ENCODE measurements at places on chromosomes 5 and 9. TPM values are rescaled to one million over a fixed set of nuclear protein-coding genes. Genes with fewer than 3 reads are reported as not detected.

GRCh38 chr5:32280656-32281081 is 32.1 kb downstream of the MTMR12 start:
- peaks cover 15% of the 10 kb centered on the region for H3K36me3 ChIP-seq
- peak overlapping the region; percentile 80 for H3K27ac ChIP-seq
- DNase-seq = peak; percentile 57

The KIF24 gene
- 4.5 TPM for total RNA-seq

DNA sequence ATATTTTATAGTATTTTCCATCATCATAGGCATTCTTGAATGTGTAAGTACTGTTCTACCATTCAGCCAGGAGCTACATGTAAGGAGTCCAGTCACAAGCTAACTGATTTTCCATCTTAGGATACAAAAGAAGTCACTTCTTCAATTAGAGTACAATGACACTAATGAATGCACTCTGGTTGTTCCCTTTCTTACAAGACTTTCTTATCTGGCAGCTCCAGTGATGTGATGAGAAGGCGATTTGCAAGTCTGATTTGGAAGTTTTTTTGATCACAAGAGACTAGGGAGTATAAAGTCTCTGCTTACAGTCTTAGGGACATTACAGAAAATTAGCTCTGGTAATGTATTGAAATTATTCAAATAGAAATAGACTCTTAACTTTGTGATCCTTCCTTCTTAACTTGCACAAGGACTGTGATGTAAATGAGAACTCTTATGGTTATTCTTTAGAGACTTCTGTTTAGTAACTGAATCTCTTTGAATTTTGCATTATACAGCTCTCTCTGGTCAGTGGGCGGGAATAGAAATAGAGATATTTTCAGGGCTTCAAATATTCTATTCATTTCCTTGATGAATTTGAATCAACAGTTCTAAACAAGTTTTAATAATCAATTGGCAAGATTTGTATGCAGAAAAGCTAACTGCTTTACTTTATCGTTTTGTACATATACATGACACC is 130.4 kb upstream of the CDH6 start:
- H3K4me1 ChIP-seq = no peaks in the 10 kb centered on the region
- H3K27ac ChIP-seq = no peak overlapping the region
- DNase-seq = no peak
- H3K36me3 ChIP-seq = no peaks in the 10 kb centered on the region
- H3K4me3 ChIP-seq = no peak overlapping the region
- no peaks in the 10 kb centered on the region for H3K27me3 ChIP-seq

DNA sequence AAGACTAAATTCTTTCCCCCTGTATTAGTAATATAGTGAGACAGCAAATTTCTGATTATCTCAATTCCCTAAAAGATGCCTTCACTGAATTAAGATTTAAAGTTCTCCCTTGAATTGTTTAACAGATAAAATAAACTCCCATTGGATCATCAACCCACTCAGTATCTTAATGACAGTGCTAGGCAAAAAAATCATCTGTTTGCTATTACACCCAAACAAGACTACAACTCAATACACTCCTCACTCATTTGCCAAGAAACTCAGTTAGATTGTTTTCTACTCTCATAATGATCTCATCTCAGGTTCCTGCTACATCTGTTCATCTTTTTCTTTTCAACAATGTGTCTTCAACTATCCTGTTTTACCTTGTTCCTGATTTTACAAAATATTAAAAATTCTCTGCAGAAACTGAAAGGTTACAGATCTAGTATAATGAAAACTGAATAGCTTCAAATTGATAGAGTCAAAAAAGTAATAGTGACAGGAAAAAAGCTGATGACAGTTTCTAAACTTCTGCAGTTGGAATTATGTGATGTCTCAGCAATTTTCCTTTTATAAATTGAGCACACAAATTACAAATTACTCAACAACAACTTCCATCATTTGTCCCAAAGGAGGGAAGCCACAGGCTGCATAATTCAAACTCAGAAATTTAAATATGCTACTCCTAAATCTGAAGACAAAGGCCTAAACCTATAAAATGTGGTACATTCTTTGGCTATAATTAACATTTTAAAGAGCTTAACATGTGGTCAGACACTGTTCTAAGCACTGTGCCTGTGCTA is 39.4 kb downstream of the HOMER1 start:
- peaks cover 3% of the 10 kb centered on the region for H3K4me1 ChIP-seq
- H3K27me3 ChIP-seq = no peaks in the 10 kb centered on the region
- H3K36me3 ChIP-seq = no peaks in the 10 kb centered on the region
- DNase-seq = no peak

GRCh38 chr9:84587153-84587552 is 82.4 kb upstream of the NTRK2 start:
- H3K27me3 ChIP-seq = no peaks in the 10 kb centered on the region
- no peak overlapping the region for H3K27ac ChIP-seq
- H3K36me3 ChIP-seq = no peaks in the 10 kb centered on the region
- no peak for DNase-seq
- no peak overlapping the region for H3K4me3 ChIP-seq

GRCh38 chr5:10140195-10140973 is 109.3 kb downstream of the ATPSCKMT start:
- DNase-seq = no peak
- H3K36me3 ChIP-seq = no peaks in the 10 kb centered on the region
- no peaks in the 10 kb centered on the region for H3K27me3 ChIP-seq
- no peak overlapping the region for H3K4me3 ChIP-seq
- H3K4me1 ChIP-seq = no peaks in the 10 kb centered on the region

DNA sequence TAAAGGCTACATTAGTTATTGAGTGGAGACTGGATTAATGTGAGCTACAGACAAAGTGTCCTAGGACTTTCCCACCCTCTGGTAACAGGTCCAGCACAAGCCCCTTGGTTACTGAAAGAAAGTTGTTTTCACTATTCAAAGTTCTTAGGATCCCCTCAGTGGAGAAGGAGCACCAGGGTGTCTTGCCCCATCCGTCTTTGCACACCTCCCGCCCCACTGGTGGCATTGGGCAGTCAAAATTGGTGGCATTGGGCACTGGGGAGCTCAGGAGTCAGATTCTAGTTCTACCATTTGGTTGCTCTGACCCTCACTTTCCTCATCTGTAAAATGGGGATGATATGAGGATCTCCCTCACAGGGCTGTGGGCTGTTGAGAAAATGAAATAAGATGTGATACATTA is 2.4 kb upstream of the ANGPTL2 start:
- H3K36me3 ChIP-seq = no peaks in the 10 kb centered on the region
- no peak overlapping the region for H3K4me3 ChIP-seq
- DNase-seq = no peak
- H3K27me3 ChIP-seq = peaks cover 23% of the 10 kb centered on the region

The ANXA1 gene
- 17.9 TPM for total RNA-seq

- H3K27ac ChIP-seq = no peak overlapping the region
- H3K4me1 ChIP-seq = no peaks in the 10 kb centered on the region
- H3K4me3 ChIP-seq = no peak overlapping the region
- peaks cover 3% of the 10 kb centered on the region for H3K27me3 ChIP-seq
- no peak for DNase-seq
Measured at GRCh38 chr5:6904860-6905259, 191.6 kb downstream of the TENT4A start.

- no peak overlapping the region for H3K27ac ChIP-seq
- peaks cover 55% of the 10 kb centered on the region for H3K27me3 ChIP-seq
- no peaks in the 10 kb centered on the region for H3K4me1 ChIP-seq
- H3K36me3 ChIP-seq = no peaks in the 10 kb centered on the region
- no peak for DNase-seq
Measured at GRCh38 chr5:155728146-155728856, 598.7 kb upstream of the SGCD start.

DNA sequence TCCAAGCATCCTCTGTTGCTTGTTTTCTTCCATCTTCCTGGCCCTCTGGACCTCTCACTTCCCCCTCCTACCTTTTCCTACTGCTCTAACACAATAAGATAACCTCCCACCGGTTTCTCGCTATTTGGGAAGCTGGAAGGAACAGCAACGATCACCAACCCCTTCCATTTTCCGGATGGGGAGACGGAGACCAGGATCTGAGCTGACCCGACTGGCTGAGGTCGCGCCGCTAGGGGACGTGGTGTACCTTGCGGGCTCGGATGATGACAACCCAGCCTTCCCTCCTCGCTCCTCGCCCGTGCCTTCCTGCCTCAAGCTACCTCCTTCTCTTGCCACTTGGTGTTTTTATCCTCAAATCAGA is 1.9 kb downstream of the LPAR1 start:
- no peak for DNase-seq
- no peaks in the 10 kb centered on the region for H3K36me3 ChIP-seq
- no peak overlapping the region for H3K4me3 ChIP-seq
- peaks cover 40% of the 10 kb centered on the region for H3K27me3 ChIP-seq
- no peak overlapping the region for H3K27ac ChIP-seq

The PCDHA8 gene
- not detected for total RNA-seq

DNA sequence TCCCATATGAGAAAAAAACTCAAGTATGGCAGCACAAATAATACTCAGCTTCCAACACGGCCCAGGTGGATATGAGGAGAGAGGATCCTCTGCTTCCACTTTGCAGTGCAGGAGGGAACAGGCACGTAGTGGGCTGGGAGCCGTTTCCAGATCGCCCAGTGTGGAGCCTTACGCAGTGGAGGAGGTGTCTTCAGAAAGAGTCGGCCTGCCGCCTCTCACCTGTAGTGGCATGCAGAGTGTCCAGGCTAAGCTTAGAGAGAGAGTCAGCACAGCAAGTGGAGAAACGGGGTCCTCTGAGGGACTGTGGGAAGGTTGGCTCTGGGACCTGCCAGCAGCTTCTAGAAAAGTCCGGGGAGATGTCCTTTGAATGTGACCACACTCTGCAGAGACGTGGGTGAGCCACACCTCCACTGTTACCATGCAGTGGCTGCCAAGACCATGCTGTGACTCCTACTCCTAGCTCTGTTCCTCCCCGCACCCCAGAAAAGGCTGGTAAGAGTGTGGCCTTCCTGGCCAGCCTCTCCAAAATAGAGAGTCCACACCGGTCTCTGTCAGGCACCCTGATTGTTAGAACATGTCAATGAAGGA is 3.5 kb upstream of the SEMA4D start:
- H3K27ac ChIP-seq = peak overlapping the region; percentile 72
- no peak overlapping the region for H3K4me3 ChIP-seq
- peaks cover 59% of the 10 kb centered on the region for H3K4me1 ChIP-seq
- H3K36me3 ChIP-seq = peaks cover 7% of the 10 kb centered on the region

The ABO gene
- not detected for total RNA-seq

The PCDHA1 gene
- total RNA-seq = not detected

DNA sequence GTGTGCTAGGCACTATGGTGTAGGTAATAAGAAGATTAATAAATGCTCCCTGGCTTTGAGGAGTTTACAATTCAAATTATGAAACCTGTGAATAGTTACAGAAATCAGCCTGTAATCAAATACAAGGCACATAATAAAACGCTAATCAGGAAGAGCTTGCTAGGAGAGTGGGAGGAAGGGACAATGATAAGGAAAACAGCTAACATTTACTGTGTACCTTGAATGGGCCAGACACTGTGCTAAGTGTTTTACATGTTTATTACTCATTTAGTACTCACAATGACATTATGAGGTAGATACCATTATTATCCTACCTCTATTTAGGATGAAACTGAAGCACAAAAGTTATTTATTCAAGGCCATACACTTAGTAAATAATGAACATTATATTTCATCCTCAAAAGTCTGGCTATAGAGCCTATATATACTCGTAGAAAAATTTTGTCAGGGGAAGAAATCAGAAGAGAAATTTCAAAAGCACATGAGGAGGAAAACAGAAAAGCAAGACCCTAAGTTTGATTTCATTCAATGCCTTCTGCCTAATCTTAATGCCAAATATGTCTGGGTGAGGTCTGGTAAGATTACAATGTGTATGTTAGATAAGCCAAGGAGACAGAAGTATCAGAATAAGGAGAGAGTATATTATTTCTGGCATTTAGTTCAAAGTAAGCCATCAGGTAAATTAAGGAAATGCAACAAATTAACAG is 35.9 kb downstream of the AFF4 start:
- DNase-seq = no peak
- H3K36me3 ChIP-seq = peaks cover 33% of the 10 kb centered on the region
- H3K27ac ChIP-seq = no peak overlapping the region
- no peaks in the 10 kb centered on the region for H3K27me3 ChIP-seq
- H3K4me3 ChIP-seq = no peak overlapping the region

GRCh38 chr5:140367256-140368013 is 7.4 kb downstream of the SLC4A9 start:
- no peaks in the 10 kb centered on the region for H3K27me3 ChIP-seq
- H3K4me3 ChIP-seq = no peak overlapping the region
- no peaks in the 10 kb centered on the region for H3K36me3 ChIP-seq

GRCh38 chr9:33161589-33162132 is 5.5 kb downstream of the B4GALT1 start:
- H3K4me1 ChIP-seq = peaks cover 81% of the 10 kb centered on the region
- peak overlapping the region; percentile 97 for H3K27ac ChIP-seq
- no peak overlapping the region for H3K4me3 ChIP-seq
- no peaks in the 10 kb centered on the region for H3K27me3 ChIP-seq

The C9orf153 gene
- total RNA-seq = 0.31 TPM

GRCh38 chr9:21684231-21684630 is 118.2 kb upstream of the MTAP start:
- DNase-seq = no peak
- no peaks in the 10 kb centered on the region for H3K27me3 ChIP-seq
- no peaks in the 10 kb centered on the region for H3K36me3 ChIP-seq
- H3K27ac ChIP-seq = peak overlapping the region; percentile 73

GRCh38 chr5:40033411-40033810 is 608.6 kb upstream of the DAB2 start:
- no peaks in the 10 kb centered on the region for H3K27me3 ChIP-seq
- no peaks in the 10 kb centered on the region for H3K36me3 ChIP-seq
- DNase-seq = peak; percentile 51
- no peak overlapping the region for H3K4me3 ChIP-seq
- no peak overlapping the region for H3K27ac ChIP-seq
- H3K4me1 ChIP-seq = peaks cover 10% of the 10 kb centered on the region

DNA sequence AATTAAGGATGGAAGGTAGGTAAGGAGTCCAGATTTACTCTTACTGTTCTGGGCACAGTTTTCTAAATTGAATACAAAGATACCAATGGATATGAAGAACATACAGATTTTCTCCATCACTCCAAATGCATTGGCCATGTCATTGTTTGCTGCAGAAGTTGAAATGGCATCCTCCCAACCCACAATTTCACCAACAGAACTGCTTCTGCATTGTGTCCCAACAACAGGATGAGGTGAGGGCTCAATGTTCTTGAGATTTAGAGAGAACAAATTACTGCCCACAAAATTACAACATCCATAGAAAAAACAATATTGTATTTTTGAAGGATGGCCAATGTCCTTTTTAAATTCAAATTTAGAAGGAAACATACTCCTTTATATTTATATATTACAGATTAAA is 88.9 kb downstream of the NUDT12 start:
- DNase-seq = no peak
- H3K4me1 ChIP-seq = no peaks in the 10 kb centered on the region
- H3K27me3 ChIP-seq = no peaks in the 10 kb centered on the region
- no peak overlapping the region for H3K27ac ChIP-seq

DNA sequence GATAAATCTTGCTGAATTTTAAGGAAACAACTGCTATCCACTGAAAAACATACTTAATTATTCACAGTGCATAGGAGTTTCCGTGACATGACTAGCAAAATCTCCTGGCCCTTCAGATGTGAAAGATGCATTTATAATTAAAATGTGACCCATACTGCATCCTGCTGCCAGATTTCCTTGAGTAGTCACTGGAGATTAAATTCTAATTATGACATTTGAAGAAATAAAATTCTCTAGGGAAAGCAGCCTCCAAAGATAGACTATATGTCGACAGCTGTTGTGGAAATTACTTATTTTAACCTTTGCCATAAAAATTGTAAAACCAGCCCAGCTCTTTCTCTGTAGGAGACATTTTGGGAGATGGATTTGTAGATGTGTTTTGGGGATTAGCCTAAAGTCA is 193.6 kb upstream of the SMC2 start:
- no peaks in the 10 kb centered on the region for H3K36me3 ChIP-seq
- peaks cover 3% of the 10 kb centered on the region for H3K27me3 ChIP-seq
- no peaks in the 10 kb centered on the region for H3K4me1 ChIP-seq
- H3K27ac ChIP-seq = no peak overlapping the region
- no peak overlapping the region for H3K4me3 ChIP-seq

Measured in activated naive CD4-positive, alpha-beta T cell treated with anti-CD3 and anti-CD28 coated beads for 36 hours (primary cell).